NCI-H2107 (cell line): ENCODE measurements at places on chromosomes 5 and 9.

DNA sequence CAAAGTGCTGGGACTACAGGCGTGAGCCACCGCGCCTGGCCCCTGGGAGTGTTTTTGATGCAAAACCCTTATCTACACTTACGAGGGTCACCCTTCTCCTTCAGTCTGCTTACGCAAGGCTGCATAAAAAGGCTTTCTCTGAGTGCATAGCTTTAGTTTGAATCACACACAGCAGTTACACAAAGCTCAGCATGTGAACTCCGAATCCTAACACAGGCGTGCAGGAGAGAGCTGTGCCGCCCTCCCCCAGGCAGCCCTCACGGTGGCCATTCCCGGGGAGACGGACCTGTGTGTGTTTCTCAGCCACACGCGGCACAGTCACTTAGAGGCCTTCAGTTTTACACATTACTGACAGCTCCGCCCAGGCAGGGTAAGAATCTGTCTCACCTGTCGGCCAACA, 26.7 kb downstream of the EXD3 start:
- no peak for DNase-seq

GRCh38 chr9:95193067-95193466, 124.4 kb downstream of the FANCC start:
- no peak for DNase-seq

DNA sequence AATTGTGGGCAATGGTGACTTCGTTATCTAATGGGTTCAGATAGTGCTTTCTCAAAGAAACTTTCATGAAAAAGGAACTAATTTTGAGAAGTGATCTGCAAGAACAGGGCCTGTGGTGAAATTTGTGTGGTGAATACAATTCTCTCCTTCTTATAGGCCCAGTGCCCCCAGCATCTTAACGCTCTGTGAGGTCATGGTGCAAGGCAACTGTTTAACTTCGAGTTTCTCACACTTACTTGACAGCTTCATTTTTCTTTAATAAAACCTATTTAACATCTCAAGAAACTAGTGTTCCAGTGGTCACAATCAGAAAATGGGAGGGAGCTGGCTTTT, 69.2 kb downstream of the FAM114A2 start:
- DNase-seq = no peak

DNA sequence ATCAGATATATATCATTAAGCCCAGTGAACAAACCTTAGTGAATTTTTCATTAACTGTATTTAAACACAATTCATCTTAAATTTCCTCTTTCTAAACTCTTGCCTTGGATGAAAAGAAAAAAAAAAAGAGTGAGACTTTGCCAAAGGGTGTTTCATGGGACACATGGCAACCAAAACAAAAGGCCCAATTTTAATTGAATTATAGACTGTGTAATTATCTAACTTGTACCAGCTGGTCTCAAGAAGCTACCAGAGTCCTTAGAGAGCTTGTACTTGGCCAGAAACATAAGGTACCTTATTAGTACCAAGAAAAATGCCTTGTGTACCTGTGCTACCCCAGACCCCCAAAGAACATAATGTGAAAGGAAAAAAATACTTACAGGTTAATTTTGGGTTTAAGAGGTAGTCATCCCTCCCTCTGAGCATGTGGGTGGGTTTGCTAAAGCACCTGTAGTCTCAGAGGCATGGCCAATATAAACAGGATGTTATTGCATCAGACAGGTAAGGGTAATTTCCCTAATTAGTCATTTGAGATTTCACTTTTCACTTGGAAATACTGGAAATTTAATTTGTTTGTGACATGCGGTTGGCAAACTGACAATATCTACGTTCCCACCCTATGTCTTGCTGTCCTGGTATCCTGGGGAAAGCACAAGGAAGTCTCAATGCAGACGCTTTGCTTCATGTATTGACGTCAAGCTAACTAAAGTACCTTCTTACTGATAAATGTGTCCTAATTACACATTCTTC, 90.1 kb downstream of the SNCAIP start:
- DNase-seq = no peak

GRCh38 chr9:111036429-111036789, 1.9 kb downstream of the LPAR1 start:
- DNase-seq = no peak

GRCh38 chr9:89277043-89277442, 34.0 kb upstream of the CKS2 start:
- DNase-seq = no peak

DNA sequence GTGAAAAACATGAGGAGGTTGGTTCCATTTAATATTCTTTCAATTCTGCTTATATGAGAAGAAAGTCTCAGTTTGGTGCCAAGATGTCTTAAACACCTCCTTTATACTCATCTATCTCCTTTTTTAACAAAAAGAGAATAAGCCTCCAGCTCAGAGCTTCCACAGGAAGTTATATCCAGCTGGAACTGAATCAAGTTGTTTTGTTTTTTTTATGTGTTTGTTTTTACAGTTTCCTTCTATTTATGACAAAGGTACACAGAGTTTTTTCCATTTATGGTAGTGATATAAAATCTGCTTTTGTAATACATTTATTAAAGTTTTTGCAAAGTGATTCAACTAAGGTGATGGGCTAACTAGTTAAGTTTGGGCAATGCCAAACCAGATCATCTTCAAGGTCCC, 10.4 kb downstream of the SPARC start:
- no peak for DNase-seq

DNA sequence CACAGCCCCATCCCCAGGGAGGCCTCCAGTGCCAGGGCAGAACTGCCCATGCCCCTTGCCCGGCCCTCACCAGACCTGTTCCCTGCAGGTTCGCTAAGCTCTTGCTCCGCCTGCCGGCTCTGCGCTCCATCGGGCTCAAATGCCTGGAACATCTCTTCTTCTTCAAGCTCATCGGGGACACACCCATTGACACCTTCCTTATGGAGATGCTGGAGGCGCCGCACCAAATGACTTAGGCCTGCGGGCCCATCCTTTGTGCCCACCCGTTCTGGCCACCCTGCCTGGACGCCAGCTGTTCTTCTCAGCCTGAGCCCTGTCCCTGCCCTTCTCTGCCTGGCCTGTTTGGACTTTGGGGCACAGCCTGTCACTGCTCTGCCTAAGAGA, 110.1 kb downstream of the RXRA start:
- no peak for DNase-seq

GRCh38 chr5:57302643-57303042, 128.8 kb downstream of the GPBP1 start:
- no peak for DNase-seq
